Activated CD4-positive, alpha-beta memory T cell treated with anti-CD3 and anti-CD28 coated beads for 36 hours (primary cell): ENCODE measurements at places on chromosomes 6 and 20.

- DNase-seq: no peak
Measured at GRCh38 chr6:44659726-44660125, 272.2 kb downstream of the CDC5L start.

DNA sequence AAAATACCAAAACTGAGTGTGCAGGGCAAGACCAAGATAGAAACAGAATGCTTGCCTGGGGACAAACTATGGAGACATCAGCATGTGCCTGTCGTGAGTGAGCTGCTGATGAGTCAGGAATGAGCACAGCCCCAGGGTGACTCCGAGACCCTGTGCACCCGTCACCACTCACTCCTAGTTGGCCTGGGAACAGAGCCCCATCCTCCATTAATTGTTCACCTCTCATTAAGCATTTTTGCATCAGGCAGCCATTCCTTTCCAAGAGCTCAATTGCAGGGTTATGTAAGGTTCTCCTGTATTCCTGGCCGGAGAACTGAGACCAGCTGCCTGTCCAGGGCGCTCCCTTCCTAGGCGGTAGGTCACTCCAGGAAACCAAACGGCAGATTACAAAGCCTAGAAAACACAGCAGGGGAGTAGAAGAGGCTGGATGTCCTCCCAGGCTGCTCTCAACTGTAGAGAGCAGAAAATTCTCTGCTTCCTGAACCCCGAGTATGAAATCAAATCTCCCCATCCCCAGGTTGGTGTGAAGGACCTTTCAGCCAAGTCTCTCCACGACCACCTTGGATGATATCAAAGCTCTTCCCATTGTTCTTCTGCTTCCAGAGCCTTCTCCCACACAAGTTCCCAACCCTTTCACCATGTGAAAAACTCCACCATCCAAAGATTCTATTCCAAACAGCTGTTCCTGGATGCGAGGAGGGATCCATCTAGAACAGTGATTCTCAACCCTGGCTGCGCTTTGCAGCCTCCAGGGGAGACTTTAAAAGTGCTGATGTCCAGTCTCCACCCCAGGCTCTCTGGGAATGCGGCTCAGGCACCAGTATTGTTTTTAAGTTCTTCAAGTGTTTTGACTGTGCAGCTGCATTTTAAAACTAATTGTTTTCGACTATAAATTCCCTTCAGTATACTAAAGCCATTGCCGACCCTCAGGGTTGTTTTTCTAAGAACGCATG is 532.6 kb upstream of the JARID2 start:
- DNase-seq: peak; percentile 57

- peak; percentile 22 for DNase-seq
Measured at GRCh38 chr6:157527471-157527907, 146.5 kb downstream of the ZDHHC14 start.

- no peak for DNase-seq
Measured at GRCh38 chr20:1050440-1050839, 48.3 kb upstream of the RSPO4 start.

DNA sequence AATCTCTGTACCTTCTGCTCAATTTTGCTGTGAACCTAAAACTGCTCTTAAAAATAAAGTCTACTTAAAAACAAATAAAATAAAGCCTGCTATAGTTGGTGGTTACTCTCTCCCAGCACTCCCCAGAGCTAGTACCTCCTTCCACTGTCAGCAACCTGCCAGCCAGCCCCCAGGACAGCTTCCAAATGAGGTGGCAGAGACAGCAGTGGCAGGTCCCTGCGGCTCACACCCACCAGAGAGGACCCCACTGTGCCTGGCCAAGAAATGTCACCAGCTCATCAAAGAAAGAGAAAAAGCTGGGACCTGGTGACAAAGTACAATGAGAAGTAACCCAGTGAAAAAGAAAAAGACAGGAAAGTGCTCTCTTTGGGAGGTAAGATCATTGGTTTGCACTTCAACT is 15.2 kb downstream of the APMAP start:
- no peak for DNase-seq

GRCh38 chr6:90293319-90293953 is 3.2 kb downstream of the BACH2 start:
- DNase-seq: no peak

DNA sequence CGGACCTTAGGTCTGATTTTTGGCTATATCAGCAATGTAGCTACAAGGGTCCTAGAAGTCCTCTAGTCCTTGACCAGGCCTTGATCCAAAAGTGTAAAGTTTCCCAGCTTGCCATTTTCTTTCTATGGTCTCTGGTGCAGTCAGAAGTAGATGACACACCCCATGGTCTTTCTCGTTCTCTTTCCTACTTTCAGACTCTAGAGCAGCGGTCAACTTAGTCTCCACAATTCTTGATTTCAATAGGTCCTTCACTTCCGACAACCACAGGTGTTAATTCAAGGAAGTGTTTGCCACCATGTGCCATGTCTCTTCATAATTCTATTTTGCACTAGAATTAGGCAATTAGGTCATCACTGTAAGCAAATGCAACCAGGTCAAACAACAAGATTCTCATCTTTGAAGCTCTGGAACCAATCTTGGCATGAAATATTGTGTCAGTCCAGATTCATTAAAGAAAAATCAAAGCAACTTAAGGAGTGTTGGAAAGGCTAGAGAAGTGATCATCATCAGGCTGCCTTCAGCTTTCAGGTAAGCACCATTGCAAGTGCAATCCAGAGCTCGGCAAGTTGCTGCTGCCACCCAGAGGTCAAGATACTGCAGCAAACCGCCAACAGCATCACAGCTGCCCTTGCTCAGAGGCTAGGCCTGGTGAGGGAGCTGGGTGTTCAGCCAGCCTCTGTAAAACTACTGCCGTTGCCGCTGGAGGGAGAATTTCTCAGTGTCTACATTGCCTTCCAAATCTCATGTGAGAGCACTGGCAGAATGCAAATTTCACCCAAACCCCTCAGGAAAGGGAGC is 5.6 kb upstream of the SYNE1 start:
- peak; percentile 48 for DNase-seq

- no peak for DNase-seq
Measured at GRCh38 chr20:45450097-45450818, 19.3 kb upstream of the WFDC2 start.

DNA sequence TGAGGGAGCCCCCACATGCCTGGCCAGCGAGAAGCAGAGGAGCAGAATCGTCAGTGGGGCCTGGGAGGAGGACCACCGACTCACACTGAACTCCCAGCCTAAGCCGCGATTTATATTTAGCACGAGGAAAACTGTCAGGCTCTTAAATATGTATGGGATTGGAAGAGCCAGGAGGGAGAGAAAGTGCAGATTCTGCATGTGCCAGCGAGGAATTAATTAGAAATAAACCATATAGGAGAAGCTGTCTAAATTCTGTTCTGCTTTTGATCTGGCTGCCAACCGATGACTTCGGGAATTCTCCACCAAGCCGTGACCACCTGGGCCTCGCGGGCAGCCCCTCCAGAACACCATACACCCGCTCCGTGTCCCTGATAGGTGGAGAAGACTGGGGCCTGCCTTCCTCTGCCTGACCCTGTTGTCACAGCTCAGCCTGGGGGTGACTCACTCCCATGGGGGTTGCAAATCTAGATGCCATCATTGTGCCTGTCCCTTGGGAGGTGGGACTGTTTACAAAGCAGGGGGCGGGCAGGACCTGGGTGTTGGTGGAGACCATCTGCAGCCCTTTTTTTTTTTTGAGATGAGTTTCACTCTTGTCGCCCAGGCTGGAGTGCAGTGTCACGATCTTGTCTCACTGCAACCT is 91.1 kb upstream of the PMEPA1 start:
- DNase-seq: no peak

GRCh38 chr6:157860505-157860991 is 37.5 kb downstream of the SNX9 start:
- no peak for DNase-seq
